ENCODE measurements at places on chromosomes 3 and 15. TPM values are rescaled to one million over a fixed set of nuclear protein-coding genes. Genes with fewer than 3 reads are reported as not detected.

GRCh38 chr3:32869513-32870047 lies 51.8 kb downstream of the TRIM71 start:
- no peak for DNase-seq

The DNAJC19 gene
- 33.0 TPM for total RNA-seq

The CP gene
- total RNA-seq: 28.4 TPM

DNA sequence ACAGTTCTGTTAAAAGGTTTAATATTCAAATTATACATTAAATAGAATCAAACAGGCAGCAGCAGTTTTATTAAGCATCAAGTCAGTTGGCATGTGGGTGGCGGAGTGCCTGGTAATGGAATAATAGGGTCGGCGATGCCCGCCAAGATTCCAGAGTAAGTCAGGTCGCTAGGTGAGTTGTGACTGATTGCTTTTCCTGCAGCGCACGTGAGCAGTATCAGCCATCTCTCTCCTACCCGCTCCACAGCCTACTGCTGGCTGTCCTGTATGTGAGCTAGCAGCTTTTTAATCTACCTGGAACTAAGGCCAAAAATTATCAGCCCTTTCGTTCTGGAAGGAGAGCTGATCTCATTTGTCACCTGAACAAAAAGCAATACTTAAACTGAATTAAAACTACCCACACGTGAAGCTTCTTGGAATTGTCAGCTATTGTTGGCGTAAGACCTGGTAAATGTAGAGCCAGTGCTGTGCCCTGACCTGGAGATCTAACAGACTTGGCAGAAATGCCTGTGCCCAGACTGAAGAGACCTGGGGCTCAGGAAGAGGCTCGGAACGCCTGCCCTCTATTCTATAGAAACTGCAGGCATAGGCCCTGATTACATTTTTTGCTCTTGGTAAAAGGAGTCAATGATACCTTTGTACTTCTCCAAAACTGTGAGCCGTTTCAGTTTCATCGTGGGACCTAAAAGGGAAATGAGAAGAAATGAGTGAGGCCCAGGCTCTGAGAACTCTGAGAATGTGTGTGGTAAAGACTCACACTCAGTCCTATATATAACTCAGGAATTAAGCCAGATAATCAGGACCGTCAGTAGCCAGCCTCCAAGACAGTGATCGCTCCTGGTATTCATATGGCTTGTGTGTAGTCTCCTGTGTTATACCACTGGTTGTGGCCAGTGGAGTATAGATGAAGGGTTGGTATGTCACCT lies 21.9 kb downstream of the IDH3A start:
- no peak for DNase-seq

DNA sequence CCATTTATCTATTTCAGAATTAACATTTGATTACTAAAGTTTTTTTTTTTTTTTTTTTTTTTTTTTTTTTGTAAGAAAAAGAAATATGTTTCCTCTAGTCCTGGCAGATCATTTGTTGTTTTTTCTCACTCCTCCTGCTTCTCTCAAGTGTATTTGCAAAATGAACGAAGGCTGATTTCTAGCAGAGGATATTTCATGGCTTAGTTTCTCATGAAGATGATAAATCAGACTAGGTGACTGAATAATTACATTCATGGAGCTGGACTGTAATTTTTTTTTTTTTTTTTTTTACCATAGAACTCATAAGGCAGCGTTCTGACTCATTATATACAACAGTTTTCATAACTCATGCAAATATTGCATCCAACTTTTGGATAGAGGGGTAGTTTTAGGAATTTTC lies 332.5 kb upstream of the SEMA6D start:
- no peak for DNase-seq

DNA sequence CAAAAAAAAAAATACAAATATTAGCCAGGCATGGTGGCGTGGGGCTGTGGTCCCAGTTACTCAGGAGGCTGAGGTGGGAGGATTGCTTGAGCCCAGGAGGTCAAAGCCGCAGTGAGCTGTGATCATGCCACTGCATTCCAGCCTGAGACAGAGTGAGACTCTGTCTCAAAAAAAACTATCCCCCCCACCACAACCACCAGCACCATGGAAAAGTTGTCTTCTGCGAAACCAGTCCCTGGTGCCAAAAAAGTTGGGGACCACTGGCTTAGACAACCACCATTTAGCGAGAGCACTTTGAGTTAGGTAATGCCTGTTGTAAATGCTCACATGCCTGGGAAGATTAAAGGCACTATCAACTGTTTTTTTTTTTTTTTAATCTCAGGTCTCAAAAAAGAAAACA lies 15.4 kb downstream of the ARHGAP31 start:
- DNase-seq: no peak

GRCh38 chr3:127483902-127484591 lies 106.5 kb downstream of the TPRA1 start:
- peak; percentile 36 for DNase-seq

DNA sequence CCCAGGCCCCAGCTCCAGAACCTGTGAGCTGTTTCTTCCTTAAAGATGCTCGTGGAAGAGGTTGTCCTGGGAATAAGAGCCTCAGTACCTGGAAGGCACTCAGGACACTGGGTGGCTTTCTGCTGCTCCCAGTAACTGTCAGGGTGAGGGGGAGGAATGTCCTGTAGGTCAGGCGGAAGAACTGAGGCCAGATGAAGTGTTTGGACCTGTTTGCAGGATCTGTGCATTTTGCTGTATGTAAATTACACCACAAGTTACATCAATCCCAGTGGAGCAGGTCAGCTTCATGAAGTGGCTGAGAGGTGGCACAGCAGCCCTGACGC lies 27.1 kb downstream of the HDAC11 start:
- DNase-seq: no peak

The CLEC3B gene
- 1.2 TPM for total RNA-seq

DNA sequence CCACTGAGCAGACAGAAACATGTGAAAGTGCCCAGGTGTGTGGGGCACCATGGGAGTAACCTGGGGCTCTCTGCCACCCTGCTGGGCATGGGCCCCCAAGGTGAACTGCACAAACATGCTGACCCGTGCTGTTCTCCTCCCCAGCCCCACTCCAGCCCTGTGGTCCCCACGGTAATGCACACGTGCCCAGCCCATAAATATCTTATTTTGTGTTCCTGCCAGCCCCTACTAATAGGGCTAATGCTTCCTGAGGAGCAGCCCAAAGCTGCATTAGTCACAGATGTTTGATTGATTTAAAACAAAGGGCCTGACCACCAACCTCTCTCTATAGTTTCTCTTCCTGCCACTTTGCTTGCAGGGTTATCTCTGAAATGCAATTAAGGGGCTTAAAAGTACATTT lies 95.4 kb downstream of the ABHD5 start:
- DNase-seq: no peak

DNA sequence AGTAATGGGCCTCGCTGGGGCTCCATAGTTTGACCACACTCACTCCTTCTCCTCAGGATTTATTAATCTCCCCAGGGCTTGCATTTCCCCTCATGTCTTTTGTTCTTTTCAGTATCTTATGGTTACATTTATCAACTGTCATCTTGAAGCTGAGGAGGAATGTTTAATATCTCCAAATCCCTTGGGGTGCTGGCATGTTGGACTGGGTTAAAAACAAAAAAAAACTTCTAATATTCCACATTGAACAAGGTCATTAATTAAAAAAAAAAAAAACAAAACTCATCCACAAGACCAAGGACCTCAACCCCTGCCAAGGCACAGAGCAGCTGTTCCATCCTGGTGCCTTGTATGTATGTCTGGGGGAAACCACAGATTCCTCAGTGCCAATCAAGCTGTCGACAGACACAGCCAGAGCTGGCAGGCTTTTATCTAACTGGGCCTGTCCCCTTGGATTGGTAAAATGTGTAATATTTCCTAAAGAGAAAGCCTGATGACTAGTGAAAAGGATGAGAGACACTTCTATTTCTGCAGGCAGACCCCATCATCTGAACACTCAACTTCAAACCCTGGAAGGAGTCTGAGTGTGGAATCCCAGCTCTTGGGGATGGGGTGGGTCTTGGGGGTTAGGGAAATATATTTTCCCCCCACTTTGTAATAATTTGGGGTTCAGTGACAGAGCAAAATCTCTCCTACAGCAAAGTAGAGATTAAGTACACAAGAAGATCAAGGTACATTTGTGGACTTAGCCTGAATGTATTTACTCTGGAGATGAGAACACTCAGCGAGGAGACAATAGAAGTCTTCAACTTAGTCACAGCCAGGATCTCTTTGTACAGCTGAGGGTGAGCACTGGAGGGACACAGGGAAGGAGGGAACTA lies 69.1 kb downstream of the TTC23 start:
- DNase-seq: no peak

The ARPP21 gene
- total RNA-seq: 0.67 TPM

- DNase-seq: no peak
Measured at GRCh38 chr3:159806412-159806811, 182.2 kb upstream of the IL12A start.

DNA sequence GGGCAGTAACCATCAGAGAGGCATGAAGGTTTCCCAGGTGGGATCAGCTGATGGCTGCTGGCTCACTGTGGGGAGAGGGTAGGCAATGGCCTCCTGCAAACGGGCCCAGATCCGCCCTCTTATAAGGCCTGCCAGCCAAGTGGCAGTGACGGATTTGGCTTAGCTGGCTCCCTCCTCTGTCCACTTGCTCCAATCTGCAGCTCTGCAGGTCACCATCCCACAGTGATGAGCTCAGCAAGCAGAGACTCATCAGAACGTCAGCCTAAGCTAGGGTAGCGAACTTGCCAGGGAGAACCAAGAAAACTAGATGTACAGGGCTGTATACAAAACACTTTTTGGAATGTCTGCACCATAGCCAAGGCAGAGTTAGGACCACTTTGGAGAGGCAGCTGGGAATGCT lies 62.8 kb upstream of the DCLK3 start:
- no peak for DNase-seq

DNA sequence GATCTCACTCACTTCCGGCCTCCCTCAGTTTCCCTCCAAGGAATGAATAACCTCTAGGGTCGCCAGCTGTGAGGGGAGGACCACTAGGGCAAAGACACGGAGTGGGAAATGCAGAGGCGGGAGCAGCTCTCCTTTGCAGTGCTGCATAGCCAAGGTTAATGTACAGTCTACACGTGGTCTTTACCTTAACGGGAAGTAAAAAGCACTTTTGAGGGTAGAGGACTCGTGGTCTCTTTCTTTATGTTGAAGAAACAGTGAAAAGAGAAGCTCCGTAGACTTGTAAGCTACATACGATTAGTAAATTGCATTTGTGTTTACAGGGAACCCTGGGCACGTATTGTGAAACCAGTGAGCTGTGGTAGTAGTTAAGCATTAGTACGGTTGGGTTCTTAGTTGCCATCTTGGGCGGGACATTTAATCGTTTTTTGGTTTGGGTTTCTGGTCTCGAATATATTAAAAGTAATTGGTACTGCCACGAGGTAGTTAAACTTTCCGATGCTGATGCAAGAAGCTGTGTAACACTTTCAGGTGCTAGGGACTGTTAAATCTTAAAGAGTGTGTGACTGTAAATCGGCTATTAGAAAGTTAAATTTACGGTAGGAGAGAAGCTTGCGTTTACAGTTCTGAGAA lies 828 bp downstream of the U2SURP start:
- no peak for DNase-seq

The SOX2 gene
- not detected for total RNA-seq

The FOXB1 gene
- total RNA-seq: not detected

GRCh38 chr3:106172780-106173179 lies 304.0 kb upstream of the CBLB start:
- DNase-seq: no peak

DNA sequence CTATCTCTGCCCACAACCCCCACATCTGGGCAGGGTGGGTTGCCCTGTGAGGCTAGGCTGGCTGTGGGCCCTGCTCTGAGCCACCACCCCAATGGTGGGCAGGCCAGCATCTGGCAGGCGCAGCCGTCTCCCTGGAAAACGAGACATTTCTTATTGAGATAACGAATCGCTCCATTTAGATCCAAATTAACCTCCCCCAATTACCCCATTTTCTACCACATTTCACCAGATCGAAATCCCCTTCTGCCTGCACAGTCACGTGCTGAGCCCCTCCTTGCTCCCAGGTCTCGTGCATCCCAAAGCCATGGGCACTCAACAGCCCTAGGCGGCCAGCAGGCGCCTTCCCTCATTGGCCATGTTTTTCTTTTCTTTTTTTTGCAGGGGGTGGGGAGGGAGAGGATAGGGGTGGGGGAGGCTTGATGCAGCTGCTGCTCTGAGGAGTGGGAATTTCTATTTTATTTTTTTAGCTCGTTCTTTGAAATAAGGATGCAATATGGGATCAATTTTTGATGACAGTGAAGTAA lies 53.0 kb upstream of the TMEM115 start:
- DNase-seq: no peak

DNA sequence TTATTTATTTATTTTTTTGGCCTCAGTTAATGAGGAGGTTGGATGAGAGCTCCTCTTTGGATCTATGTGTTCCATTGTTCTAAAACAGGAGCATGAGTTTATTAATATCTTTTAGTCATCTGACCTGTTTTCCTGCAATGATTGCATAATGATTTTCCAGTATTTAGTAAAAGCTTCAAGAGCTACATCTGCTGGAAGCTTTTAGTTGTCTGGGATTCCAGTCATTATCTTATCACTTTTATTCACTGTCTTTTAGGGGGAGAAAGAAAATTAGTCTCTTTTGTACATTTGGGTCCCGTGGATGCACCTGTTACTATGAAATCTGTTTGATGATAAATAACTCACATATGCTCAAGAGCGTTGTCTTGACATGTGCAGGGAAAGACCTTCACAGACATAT lies 1270.0 kb downstream of the ROBO1 start:
- no peak for DNase-seq

DNA sequence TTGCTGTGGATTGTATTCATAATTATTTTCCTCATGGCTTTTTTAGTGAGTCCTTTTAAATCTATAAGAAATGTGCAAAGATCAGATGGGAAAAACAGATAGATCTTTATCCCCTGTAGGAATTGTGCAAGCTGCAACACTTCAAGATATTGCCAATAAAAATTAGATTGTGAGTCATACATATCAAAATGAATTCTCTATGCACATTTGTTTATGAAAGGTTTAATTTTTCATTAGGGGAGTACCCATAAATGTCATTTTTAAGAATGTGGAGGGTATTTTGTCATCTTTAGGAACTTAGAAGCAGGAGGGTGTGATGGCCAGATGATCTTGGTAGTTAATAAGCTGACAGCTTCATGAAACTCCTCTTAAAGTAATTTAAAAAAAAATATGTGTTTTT lies 2.9 kb downstream of the PIAS1 start:
- DNase-seq: no peak

GRCh38 chr15:42984493-42985034 lies 64.0 kb upstream of the TTBK2 start:
- no peak for DNase-seq

- DNase-seq: peak; percentile 77
Measured at GRCh38 chr15:63093486-63094205, 28.0 kb upstream of the LACTB start.

- no peak for DNase-seq
Measured at GRCh38 chr3:189267981-189268613, 96.3 kb downstream of the TPRG1 start.

- no peak for DNase-seq
Measured at GRCh38 chr3:59709702-59710553, 660.1 kb upstream of the CFAP20DC start.

DNA sequence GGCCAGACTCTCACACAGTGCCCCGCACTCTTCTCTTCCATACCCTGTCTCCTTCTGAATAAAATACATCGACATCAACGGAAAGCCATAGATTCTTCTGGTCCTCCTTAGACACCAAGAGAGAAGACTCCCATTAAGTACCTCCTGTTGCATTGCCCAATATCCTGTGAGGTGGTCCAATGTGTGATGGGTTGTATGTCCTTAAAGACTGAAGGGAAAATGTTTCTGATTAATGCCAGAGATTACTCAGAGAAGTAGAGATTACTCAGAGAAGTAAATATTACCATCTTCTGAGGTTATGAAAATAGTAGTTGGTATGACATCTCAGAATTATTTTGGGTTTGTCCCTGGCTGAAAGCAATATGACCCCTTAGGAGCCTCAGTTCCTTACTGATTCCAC lies 60.8 kb upstream of the GALNT15 start:
- DNase-seq: no peak

The SAMMSON gene
- not detected for total RNA-seq

- no peak for DNase-seq
Measured at GRCh38 chr3:56630966-56631365, 52.1 kb downstream of the TASOR start.
